ENCODE measurements at places on chromosomes 5 and 9.

GRCh38 chr9:126719618-126720031 is 85.2 kb upstream of the ZBTB43 start:
- peak; percentile 42 for DNase-seq

- no peak for DNase-seq
These were observed 375.7 kb upstream of the CCNH start for GRCh38 chr5:87788416-87788815.

DNA sequence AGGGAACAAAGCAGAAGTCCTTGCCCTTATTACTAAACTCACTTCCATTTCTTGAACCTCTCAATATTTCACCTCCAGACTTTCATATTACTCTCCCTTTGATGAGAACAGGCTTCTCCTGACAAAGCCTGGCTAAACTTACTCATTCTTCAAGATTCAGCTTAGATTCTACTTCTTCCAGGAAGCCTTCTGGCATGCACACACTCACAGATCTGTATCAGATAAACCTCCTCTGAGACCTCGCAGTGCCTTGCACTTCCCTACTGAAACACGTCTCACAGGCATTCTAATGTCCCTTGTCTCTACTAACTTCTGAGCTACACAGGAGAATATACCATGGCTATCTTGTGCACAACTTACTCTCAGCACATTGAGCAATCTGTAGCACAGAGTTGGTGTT is 16.6 kb upstream of the PAPPA start:
- DNase-seq, result no peak

DNA sequence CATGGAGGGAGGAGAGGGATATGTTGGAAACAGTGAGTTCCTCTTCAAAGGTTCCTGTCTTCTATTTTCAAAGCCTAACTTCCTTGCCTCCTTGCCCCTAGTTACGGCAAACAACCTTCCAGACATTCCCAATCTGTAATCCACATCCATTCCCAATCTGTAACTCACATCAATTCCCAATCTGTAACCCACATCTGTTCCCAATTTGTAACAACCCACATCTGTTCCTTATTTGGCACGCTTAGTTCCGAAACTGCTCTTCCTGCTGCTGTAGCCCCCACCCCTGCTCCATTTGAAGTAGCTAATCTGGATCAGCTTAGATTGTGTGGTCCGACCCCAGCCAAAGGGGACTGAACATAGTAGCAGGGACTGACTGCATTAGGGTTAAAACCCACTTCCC is 23.9 kb upstream of the IDNK start:
- no peak for DNase-seq

DNA sequence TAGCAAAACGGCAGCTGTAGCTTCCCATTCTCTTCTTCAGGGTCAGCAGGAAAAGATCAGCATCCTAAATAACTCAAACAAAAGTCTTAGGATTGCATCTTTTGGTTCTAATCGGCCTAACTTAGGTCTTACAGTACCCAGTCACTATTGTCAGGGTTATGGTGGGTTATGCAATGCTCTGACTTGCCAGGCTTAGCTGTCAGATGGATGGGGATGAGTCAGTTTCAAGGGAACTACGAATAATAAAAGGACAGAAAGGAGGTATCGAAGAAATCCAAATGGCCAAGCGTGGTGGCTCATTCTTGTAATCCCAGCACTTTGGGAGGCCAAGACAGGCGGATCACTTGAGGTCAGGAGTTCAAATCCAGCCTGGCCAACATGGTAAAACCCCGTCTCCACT is 46.5 kb downstream of the PPP1R2B start:
- no peak for DNase-seq

- no peak for DNase-seq
These were observed 158.1 kb upstream of the VCAN start for GRCh38 chr5:83313436-83313835.

DNA sequence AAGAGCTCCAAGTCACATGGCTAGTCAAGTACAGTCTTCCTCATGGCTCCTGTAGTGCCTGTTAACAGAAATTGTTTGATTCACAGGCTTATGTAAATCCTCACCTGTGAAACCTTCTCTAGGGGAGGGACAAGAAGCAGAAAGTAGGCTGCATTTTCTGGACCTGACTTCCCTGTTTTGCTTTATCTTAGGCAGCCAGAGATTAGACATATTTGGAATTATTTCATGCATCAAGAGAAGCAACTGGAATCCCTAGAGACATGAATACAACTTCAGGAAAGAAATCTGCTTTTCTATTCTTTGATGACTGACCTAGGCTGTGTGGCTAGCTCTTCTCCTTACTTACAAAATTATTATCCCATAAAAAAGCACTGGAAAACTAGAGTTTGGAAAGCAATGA is 52.3 kb downstream of the CAST start:
- no peak for DNase-seq

GRCh38 chr5:76762484-76762883 is 46.6 kb downstream of the F2R start:
- DNase-seq, result no peak

DNA sequence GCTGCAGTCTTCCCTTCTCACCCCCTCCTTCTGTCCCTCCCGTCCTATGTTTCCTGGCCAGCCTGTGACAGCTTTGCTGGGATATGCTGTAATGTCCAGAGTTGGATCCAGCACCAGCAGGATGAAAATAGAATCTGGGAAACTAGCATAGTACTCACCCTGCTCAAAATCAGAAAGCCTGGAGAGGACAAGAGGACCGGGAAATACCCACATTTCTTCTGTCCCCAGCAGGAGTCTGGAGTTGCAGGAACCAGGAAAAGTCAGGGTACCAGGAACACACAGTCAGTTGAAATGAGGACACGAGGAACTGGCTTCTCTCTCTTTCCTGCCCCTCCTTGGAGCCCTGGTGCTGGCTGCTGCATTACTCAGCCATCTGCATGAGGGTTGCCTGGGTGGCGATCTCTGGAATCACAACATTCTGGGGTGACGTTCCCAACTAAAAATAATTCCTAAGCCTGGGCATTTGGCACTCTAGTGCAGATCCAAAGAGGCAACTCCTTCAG is 59.6 kb upstream of the NFIL3 start:
- no peak for DNase-seq

DNA sequence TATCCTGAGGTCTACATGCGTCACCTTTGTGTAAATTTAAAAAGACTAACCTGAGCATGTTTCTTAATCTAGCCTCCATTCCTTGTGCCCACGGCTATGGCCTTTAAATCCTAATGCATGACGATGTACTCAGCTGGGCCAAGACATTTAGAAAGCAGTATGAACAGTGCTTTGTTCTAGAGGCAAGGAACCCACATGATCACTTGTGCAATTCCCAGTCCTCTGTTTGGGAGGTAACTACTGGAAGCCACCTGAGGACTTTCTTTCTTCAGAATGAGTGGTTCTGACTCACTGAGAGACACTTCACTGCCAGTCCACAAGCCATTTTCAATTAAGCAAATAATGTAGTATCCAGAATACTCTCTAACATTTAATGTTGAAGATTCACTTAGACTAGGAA is 181.3 kb downstream of the RAB3C start:
- DNase-seq, result no peak

GRCh38 chr9:130023144-130023787 is 19.7 kb downstream of the FNBP1 start:
- DNase-seq, result peak; percentile 67

GRCh38 chr5:122480146-122480545 is 168.1 kb downstream of the SNCAIP start:
- DNase-seq, result no peak

- DNase-seq, result peak; percentile 11
These were observed 1944.2 kb upstream of the NUDT12 start for GRCh38 chr5:105506692-105507277.

DNA sequence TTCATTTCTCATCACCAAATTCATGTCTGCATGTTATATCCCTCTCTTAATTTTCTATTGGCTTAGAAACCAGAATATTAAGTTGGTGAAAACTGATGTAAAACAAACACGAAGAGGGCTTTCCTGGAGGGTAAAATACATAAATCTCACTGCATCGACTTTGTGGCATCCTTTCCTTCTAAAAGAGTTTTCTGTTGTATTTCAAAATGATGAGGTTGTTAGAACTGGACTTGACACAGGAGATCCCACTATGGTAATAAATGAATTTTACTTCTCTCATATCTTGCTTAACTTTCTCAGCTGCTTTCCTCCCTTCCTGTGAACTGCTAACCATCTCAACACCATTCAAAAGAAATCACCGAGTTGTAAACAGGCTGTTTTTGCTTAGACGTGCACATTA is 162.0 kb upstream of the TRPC7 start:
- DNase-seq, result no peak

GRCh38 chr9:137504432-137504777 is 45.3 kb upstream of the NSMF start:
- no peak for DNase-seq

GRCh38 chr5:15500325-15501001 is 483 bp downstream of the FBXL7 start:
- peak; percentile 25 for DNase-seq

DNA sequence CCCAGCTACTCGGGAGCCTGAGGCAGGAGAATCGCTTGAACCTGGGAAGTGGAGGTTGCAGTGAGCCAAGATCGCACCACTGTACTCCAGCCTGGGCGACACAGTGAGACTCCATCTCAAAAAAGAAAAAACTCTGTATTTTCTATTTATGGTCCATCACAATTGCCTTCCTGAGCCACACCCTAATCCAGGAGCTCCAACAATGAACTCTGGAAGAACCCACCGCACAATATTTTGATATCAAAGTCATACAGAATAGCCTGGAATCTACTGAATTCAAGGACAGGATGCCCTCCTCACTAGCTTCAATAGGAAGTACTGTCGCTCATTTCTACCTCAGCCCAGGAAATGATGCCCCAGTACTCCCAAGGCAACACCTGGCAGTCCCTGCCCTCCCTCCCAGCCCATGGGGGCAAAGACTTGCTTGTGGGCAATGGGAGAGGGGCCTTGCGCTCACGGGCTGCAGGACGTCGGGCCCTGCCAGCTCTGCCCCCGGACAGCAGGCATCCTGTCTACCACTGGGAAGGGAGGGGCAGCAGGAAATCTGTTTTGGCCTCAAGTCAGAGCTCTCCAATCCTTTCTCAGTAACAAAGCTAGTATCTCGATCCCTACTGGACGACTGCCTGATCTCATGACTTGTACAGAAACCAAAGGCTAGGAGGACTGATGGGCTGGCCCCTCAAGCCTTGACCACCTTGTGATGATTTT is 19.7 kb downstream of the UBAC1 start:
- DNase-seq, result no peak

DNA sequence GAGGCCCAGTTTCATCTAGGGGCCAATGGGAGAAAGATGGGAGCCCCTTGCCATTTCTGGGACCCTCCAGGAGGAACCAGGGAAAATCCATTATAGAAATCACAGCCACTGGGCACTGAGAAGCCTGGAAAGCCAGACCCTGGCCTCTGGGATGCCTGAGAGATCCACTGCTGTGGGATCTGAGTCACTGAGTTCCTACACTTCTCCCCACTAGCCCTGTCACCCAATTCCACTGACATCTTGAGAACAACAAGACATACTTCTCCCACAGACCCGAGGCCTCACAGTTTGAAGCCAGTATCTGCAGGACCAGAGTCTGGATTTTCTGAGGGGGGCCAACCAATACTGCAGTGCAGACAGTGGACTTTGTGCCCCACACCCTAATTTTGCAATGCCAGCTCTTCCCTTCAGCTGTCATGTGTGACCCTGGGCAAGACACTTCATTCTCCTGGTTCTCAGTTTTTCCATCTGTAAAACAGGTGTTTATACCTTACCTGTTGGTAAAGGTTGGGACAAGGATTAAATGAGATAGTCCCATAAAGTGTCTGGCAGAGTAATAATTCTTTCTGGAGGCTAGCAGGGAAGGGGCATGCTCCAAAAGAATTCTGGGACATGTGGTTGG is 46.5 kb downstream of the CXXC5 start:
- DNase-seq, result no peak

- DNase-seq, result no peak
These were observed 252.7 kb downstream of the CEMIP2 start for GRCh38 chr9:71515626-71516025.

DNA sequence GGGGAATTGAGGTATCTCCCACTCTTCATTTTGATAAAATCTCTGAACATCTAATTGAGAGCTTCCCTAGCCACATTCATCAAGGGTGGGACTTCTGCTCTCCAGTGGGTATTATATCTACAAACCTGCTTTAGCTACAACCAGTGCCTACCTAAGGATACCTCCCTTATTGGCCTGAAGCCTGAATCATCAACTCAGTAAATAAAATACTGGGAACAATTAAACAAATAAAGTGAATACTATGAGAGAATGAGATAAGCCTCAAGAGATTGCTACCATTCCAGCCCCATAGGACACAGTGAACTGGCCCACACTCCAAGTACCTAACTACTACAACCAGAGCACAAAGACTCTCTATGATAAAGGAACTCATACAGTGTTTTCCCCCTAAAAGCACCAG is 47.4 kb upstream of the IL12B start:
- DNase-seq, result no peak

- DNase-seq, result peak; percentile 30
These were observed 74.5 kb upstream of the PALM2AKAP2 start for GRCh38 chr9:109705515-109705914.

- DNase-seq, result peak; percentile 87
These were observed 34.7 kb upstream of the MIER3 start for GRCh38 chr5:56986626-56986947.

DNA sequence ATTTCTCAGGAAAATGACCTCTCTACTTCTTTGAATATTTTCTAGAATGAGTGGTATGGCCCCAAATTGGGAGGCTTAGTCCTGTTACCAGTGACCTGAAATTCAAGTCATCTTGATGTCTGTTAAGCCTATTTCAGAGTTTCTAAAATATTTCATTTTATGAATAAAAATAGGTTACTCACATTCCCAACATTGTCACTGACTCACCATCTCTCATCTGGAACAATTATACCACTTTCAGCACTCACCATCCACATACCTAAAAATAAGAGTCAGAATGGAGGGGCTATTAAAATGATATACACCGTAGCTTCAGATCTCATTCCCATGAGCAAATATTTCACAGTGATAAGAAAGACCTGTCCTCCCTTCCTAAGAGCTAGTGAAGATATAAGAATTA is 71.8 kb downstream of the KIAA1958 start:
- DNase-seq, result peak; percentile 80

GRCh38 chr9:89605465-89606048 is 745 bp downstream of the GADD45G start:
- no peak for DNase-seq

GRCh38 chr5:69367697-69368279 is 1.5 kb downstream of the AK6 start:
- no peak for DNase-seq

- DNase-seq, result no peak
These were observed 626.7 kb downstream of the PRR16 start for GRCh38 chr5:121090822-121091221.

Data from kidney glomerular epithelial cell (primary cell).